Omental fat pad (tissue), 4 donors: ENCODE measurements at places on chromosomes 12 and 14.
A peak's percentile ranks its signal among the peaks of the same experiment; 100 is the strongest.

- DNase-seq = peak; percentile 42
These were observed 4.4 kb upstream of the EIF5 start for GRCh38 chr14:103329401-103330347.

- DNase-seq = no peak
These were observed 29.4 kb upstream of the CERS5 start for GRCh38 chr12:50196537-50196936.

DNA sequence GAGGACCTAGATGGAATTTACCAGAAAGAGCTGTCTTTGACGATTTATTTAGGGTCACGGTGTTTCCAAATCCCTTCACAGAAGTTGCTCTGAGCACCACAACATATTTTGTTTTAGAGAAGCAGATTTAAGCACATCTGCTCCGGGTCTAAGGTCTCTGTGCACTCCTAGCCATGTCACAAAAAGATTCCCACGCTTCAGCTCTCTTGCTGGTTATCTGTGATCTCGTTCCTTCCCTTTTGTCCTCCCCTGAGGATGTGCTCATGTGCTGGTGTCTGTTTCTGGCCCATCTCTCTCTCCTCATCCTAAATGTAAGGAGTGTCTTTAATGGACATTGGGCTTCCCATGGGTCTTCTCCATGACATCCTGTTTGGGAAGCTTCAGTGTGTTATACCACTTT lies 53.7 kb upstream of the GNPNAT1 start:
- DNase-seq = no peak

DNA sequence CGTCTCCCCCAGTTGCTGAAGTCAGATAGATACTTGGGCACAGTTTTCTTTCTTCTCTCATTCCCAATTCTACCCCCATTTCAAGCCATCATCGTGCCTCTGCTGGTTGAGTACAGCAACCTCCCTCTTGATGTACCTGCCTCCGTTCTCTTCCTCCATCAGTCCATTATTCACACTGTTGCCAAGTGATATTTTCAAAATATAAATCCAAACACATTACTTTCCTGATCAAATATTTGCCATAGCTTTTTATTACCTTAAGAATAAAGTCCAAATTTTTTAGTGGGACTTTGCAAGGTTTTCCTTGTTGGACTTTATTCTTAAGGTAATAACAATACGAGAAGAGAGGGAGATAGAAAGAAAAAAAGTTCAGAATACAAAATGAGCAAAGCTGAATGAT lies 18.6 kb upstream of the SSPN start:
- DNase-seq = no peak

DNA sequence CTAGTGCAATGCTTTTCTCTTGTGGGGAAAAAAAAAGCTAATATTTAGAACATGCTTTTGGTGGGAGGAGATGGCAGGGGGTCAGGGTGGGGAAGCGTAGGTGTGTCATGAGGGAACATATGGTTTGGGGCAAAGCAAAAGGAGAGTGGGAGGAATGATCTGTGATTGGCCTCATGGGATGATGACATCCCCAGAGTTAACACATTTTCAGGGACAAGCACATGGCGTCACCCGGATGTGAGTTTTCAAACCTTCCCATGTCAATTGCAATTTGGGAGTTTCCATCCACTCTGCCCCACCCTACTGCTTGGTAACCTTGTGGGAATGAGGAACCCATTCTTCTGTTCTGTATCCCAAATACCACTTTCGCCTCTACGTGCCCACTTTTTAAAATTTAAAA lies 164.2 kb downstream of the SSPN start:
- DNase-seq = no peak

DNA sequence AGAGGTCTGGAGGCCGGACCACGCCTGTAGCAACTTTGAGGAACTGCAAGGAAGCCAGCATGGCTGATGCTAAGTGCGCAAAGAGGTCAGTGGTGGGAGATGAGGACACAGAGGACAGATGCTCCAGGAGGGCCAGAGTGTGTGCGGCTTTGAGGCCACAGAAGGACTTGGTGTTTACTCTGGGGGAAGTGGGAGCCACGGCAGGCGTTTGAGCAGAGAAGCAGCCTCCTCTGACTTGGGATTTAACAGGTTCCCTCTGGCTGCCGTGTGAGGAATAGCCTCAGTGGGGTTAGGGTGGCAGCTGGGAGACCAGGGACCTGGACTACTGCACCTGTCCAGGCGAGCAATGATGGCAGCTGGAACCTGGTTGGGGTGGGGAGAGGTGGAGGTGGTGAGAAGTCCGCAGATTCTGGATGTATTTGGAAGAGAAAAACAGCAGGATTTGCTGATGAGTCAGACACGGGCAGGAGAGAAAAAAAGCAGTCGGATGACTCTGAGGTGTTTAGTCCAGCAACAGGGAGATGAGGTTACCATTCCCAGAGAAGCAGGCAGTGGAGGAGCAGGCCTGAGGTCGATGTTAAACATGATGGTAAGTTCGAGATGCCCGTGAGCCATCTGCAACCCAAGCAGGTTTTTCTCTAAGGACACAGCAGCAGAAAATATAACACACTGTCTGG lies 143.5 kb downstream of the SCARB1 start:
- DNase-seq = no peak

DNA sequence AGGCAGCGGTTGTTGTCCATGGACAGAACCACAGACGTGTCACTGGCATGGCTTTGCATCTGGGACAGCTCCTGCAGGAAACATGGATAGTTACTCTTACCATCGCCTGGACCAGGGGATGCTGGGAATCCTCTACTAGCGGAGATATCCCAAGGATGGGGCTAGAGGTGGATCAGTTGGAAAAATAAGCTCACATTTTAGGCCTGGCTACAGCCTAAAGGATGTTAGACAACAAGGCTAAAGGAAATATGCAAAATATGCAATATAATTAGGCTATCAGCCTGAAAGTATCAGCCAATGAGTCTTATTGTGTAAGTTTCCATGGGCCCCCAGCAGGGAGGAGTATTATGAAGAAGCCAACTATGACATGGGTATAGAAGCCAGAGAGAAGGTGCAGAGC lies 5.0 kb downstream of the KRT76 start:
- no peak for DNase-seq

- DNase-seq = no peak
These were observed 12.2 kb downstream of the TEDC1 start for GRCh38 chr14:105503296-105503640.

GRCh38 chr12:123141615-123142517 lies 9.0 kb downstream of the PITPNM2 start:
- DNase-seq = no peak
